CD4-positive, CD25-positive, alpha-beta regulatory T cell (primary cell): ENCODE measurements at places on chromosomes 7 and 10. TPM values are rescaled to one million over a fixed set of nuclear protein-coding genes. Genes with fewer than 3 reads are reported as not detected.

GRCh38 chr7:41699516-41699915 lies 3.4 kb downstream of the INHBA start:
- no peaks in the 10 kb centered on the region for H3K36me3 ChIP-seq
- DNase-seq, result no peak
- H3K27me3 ChIP-seq, result peaks cover 2% of the 10 kb centered on the region

DNA sequence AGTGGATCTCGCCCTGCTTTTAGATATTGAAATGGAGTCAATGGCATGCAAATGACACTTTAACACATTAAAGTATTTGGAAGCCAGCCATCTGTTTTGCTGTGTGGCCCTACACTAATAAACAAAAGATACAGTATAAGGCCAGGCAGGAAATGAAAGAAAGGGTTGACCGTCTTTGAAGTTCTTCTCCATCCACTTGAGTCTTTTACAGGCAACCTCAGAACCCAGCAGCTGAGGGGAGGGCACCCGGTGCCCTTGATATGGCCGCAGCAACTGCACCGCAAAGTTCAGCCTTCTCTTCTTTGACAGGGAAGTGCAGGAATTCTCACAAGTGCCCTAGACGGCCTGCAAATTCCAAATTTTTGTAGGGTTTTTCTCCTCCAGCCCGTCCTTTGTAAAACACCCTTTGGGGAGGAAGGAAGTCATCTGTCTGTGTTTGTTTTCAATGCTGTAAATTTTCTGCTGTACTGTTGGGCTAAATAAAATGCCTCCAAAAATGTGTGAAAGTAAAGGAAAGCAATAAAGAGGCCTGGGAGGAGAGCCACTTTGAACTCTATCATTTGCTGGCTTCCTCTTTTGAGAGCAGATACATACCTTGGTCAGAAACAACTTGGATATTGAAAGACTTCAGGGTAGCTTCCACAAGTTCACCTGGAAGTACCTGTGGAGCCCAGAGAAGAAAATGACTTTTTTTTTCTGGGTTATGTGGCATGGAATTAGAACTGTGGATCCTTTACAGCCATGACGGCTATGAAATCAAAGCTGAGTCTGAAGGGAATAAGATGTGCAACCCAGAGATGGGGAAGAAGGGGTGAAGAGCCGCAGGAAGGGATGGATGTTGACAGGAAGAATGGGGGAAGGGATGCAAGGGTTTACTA lies 3.6 kb downstream of the HOXA1 start:
- no peak overlapping the region for H3K4me3 ChIP-seq
- H3K27ac ChIP-seq, result no peak overlapping the region
- peaks cover 42% of the 10 kb centered on the region for H3K27me3 ChIP-seq
- H3K4me1 ChIP-seq, result peaks cover 22% of the 10 kb centered on the region
- no peaks in the 10 kb centered on the region for H3K36me3 ChIP-seq

GRCh38 chr10:86163522-86164173 lies 202.9 kb downstream of the GRID1 start:
- no peaks in the 10 kb centered on the region for H3K27me3 ChIP-seq
- no peaks in the 10 kb centered on the region for H3K4me1 ChIP-seq
- H3K4me3 ChIP-seq, result no peak overlapping the region

The VWDE gene
- total RNA-seq, result 0.86 TPM

The GRM3 gene
- not detected for total RNA-seq
